ENCODE measurements at places on chromosomes 2 and 18.

DNA sequence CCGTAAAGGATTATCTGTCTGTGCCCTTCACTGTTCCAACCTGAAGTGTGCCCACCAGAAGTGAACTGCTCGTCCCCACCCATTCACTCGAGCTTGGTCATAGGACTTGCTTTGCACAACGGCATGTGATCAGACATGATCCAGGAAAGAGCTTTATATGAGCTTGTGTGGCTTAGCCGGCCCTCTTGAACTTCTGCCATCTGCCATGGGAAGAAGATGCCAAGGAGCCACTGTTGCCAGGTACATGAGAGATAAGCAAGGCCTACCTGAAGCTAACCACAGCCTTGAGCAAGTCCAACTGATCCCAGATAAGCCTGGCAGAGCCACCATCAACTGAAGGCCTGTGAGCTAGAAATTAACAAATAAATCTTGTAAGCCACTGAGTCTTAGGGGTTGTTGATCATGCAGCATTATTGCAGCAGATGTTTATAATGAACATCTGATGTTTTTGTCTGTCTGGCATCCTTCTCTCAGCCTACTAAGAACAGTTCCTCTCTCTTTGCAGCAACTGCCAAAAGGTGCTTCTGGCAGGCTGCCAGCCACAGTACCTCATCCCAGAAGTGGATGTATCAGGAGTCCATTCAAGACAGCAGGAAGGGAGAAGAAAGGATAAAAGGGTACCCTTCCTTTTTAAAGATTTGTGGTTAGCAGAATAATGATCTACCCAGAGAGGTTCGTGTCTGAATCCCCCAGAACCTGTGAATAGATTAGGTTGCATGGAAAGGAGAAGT is 16.8 kb downstream of the DBI start:
- no peak for DNase-seq

DNA sequence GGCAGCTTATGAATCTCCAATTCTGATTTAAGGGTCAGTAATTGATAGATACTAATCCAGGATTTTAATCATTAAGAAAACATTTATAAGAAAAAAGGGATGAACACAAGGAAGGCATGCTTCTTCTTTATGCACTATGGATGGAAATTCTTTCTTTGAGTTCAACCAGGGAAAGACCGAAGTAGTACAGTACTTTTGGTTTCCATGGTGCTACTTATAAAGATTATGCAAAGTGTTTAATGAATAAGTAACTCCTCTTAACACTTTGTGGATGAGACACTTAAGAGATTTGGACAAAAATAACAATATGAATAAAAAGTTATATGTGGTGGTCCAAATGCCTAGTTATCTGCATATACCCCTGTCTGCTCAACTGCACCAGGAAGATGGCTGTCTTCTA is 666.5 kb upstream of the FANCL start:
- no peak for DNase-seq

DNA sequence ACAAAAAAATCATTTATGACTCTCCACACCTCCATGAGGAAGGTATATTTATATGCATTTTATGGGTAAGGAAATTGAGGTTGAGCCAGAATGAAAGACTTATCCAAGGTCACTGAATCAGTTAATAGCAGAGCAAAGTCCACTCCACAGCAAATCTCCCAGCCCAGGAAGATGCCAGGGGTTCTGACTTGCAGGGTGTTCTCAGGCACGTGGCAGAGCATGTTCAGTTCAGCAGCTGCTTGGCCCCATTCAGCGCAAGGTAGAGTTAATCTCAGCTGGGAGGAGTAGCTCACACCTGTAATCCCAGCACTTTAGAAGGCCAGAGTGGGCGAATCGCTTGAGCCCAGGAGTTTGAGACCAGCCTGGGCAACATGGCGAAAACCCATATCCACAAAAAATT is 17.8 kb upstream of the DGKD start:
- DNase-seq = no peak

DNA sequence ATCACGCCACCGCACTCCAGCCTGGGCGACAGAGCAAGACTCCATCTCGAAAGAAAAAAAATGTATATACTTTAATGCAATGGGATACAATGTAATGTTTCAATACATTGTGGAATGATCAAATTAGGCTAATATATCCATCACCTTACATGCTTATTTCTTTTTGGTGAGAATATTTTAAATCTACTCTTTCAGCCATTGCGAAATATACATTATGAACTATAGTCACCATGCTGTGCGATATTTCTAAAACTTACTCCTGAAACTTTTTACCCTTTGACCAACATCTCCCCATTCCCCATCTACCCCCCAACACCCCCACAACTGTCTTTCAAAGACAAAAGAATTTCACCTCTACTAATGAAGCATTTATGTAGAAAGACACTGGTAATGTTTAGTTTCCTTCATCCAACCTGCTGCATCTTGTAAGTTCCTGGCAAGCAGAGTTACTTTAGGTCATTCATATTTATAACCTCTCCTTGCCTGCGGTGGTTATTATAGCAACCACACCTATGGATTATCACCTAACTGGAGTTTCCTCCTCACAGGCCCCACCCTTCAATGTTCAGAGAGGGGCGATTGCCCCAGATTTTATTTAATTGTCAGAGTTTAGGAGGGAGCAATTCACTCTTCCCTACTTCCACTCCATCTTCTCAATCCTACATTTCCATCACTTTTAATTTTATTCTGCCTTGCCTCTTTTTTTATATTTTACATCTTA is 1.2 kb upstream of the ME2 start:
- no peak for DNase-seq

DNA sequence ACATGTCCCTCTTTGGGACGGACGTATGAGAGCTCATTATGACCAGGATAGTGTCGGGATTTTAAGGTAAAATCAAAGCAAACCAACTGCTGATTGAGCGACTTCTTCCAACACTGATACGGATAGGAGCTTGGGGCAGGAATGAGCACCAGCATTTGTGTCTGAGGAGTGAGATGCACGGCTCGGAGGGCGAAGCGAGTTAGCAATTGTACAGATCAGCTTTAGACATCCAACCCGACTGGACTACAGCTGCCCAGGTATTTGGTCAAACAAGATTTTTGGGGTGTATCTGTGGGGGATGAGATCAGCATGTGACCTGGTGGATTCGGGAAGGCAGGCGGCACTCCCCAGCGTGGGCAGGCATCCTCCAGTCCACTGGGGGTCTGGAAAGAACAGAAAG is 76.1 kb downstream of the NDUFA10 start:
- peak; percentile 3 for DNase-seq

- DNase-seq = no peak
Observed at GRCh38 chr2:118012778-118013177, 1.1 kb downstream of the CCDC93 start.

DNA sequence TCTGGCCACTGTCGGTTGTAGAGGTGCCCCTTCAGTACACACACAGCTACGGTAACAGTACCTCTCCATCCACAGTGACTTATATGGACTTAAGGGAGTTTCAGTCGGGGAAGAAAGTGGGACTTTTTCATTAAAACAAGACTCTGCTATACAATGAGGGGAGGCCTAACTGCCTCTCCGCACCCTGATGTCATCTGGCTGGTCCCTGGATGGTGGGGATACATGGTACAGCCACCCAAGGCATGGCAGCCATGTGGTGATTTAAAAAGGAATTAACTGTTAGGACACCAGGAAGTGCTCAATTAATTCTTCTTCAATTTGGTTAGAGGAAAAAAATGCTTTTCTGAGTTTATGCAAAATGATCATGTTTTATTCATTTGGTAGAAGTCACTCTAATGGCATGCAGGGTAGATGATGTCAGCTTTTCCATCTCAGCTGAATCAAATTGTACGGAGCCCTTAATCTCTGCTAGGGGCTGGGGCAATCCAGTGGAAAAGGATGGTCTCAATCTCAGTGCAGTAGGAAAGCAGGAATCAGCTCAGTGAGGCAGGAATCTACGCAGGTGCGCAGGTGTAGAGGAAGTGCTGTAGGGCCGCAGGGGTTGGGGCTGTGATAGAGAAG is 243.9 kb downstream of the PRKCE start:
- no peak for DNase-seq

DNA sequence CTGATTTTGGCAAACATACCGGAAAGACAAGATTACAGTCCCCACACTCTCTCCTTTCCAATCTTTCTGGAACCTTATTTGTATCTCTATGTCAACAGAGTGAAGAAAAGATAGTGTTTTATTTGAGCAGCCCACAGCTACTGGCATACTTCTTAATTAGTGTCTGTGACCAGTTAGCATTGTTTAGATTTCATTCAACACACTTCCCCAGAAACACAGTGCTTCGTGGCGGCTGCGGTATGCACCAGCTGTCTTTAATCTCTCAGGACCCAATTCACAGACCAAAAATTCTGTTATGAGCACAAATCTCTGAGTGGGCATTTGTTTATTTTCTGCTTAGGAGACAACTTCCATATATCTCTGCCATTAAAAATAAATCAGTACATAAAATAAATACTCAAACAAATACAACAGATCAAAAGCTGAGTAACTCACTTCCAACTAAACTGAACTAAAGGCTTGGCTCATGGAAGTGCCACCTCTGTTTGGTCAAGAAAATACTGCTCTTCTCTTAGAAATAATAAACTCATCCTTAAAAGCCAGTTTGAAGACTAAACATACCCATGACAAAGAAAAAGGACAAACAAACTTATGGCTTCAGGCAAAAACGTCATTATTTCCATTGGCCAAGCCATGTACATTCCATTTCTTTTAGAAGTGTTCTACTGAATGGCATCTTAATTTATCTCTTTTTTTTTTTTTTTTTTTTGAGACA is 392.4 kb downstream of the TXNL1 start:
- no peak for DNase-seq

DNA sequence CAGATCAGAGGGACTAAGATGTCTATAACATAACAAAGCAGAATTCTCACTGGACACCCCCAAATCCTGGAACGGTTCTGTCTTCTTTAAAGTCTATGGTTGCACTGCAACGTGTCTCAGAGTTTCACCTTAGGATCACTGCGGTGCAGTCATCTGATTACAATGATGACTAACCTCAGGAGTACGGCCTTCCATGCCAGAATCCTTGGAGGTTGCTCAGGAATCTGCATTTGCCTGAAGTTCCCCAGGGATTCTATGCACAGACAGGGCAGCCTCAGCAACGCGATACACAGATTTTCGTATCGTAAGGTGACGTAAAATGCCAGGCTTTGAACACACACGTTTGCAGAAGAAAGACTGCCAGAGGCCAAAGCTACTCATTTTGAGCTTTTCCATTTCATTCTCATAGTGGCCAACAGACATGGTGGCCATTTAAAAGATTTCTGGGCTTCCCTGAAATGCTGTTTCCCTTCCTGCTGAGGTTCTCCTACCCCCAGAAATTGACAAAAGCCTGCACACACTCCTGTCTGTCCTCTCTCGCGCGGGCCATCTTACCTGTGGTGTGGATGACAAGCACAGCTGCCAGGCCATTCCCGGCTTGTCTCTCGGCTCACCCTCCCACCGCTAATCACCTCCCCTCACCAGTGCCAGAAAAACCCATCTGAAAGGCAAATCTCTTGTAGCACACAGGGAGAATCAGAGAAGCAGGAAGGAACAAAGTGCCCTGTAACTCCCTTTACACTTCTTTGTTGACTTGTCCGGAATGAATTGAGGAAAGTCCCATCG is 148.8 kb downstream of the ACKR3 start:
- DNase-seq = no peak

- DNase-seq = no peak
Observed at GRCh38 chr2:119939915-119940314, 73.0 kb upstream of the EPB41L5 start.

DNA sequence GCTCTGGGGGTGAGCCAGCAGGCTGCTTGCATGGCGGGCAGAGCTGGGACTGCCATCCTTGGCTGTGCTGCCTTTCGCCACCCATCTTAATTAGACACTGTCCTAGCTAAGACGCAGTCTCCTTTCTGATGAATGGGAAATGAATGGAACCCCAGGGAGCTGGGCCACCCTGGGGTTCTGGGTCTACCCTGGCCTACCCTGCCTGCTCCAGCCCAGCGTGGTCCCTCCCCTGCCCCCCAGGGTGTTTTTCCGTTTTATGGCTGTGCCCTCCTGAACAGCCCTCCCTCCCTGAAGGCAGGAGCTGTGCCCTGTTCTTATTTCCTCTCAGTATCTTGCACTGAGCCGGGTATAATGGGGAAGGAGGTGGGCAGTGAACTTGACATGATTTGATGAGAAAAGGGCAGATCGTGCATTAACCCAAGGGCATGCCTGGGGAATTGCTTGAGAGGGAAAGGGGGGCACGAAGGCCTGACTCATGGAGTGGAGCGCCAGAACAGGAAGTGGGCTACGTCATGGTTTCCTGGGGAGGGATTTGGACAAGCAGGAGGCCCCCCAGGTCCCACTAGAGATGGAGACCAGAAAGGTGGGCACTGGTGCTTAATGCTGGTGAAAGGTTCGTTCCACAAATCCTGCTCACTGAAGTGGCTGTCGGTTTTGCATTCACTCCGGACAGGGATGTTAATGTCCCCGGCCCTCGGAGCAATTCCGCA is 165.0 kb downstream of the KLHL29 start:
- no peak for DNase-seq

- no peak for DNase-seq
Observed at GRCh38 chr2:120429586-120430500, 83.9 kb downstream of the INHBB start.

- DNase-seq = no peak
Observed at GRCh38 chr2:53960476-53960875, 10.3 kb downstream of the PSME4 start.

DNA sequence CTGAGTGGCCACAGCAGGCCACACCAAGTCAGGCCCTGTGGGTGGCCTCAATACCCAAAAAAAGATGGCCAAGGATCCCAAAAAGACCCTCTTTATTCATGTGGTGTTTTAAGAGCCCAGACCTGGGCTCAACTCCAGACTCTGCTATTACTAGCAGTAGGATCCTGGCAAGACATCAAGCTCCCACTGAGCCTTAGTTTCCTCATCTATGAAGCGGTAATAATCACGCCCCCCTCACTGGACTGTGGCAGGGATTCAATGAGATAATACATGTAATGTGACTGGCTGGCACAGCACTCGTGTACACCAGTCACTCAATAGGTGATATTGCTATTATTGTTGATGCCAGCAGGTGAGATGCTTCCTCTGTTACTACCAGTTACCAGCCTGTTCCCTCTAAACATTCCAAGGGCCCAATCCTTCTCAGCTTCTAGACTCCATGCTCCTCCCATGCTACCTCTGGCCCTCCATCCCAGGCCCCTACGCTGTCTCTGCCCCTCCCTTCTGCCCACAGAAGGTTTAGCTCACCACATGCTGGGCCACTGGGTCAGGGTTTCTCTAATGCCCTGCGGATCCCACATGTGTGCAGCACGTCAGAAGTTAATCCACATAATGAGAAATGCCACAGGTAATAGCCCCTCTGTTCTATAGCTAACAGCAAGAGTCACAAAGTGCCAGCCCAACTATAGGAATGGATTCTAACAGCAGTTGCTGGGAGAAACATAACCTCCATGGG is 51.2 kb downstream of the SLC4A5 start:
- no peak for DNase-seq

- DNase-seq = no peak
Observed at GRCh38 chr2:121960251-121960650, 204.8 kb downstream of the TSN start.

DNA sequence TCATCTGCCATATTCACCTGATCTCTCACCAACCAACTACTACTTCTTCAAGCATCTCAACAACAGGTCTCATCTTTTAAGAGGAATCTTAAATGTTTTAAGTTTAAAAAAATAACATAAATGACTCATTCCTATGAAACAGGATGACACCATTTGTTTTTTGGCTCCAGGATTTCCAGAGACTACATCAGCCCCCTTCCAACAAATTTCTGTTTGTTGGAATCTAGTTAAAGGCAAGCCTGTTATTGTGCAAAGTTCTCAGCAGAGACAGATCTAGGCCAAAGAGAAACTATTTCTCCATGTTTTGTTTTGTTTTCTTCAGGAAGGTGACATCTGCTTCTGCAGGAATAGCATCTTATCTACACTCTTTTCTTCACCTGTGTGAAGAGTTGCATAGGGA is 204.8 kb upstream of the SH3BP4 start:
- no peak for DNase-seq

GRCh38 chr18:69840445-69840844 is 107.2 kb downstream of the CD226 start:
- DNase-seq = no peak
